ENCODE measurements at places on chromosomes 6 and 20.

DNA sequence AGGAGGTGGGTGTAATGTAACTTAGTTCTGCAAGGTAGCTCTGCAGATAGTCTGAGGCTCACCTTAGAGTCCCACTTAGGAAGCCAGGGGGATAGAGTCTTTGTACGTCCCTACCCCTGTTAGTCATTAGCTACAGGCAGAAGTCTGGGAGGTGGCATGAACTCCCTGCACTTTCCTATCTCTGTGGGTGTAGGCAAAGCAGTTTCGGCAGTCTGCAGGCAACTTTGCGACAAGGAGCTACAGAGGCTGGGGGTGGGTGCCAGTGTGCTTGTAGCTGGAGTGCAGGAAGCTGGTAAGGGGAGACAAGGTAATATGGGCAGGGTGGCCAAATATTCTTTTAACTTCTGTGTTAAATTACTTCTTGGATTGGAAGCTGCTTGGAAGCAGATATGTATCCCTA lies 45.7 kb downstream of the NKAIN2 start:
- DNase-seq, result no peak

DNA sequence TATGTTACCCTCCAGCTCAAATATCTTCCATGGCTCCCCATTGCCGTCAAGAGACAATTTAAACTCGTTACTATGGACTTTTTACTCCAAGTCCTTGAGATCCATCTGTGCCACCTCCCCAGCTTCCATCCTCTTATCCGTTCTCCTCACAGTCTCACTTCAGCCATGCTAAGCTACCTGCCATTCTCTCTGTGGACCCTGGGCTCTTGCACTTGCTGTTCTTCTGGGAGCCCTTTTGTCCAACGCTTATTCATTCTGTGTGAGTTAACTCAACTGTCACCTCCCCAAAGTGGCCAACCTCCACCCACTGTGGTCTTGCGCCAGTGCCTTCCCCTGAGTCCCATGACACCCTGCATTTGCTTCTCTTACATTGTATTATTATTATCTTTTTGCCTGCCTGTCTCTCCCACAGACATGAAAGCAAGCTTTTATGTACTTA lies 132.4 kb downstream of the BCAS1 start:
- no peak for DNase-seq

- DNase-seq, result no peak
Measured at GRCh38 chr20:20806121-20807095, 94.0 kb upstream of the RALGAPA2 start.

GRCh38 chr6:3630258-3630835 lies 121.2 kb downstream of the PXDC1 start:
- DNase-seq, result no peak

DNA sequence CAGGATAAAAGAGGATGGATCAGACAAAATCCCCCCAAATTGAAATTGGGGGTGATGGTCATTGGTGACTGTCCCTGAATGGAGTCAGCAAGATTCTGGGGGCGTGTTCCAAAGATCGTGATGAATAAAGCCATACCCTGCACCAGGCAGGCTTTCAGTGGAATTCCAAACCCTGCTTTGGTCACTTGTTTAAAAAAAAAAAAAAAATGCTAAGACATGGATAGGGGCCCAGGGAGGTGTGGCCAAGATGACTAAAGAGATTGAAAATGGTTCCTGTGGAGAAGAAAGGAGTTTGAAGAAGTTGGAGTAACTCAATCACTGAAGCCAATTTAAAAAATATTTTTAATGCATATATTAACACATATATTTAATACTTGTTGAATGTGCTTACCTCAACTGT lies 161.4 kb upstream of the KCNG1 start:
- DNase-seq, result no peak

DNA sequence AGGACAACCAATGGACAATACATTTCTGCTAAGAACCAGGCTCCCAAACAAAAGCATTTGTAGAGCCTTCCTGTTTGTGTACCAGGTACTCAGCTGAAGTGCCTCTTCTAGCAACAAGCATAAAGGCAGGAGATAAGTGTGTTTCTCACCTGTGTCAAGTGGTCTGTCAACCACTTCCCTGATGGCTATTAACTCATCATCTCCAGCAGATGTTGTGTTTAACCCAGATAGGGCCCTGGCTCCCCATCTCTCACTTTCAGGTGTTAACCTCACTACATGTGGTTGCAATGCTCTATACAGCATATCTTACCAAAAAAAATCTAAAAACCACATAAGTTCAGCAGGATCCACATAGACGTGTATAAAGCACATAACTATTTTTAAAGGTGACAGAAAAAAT lies 9.6 kb upstream of the IL17A start:
- DNase-seq, result no peak

DNA sequence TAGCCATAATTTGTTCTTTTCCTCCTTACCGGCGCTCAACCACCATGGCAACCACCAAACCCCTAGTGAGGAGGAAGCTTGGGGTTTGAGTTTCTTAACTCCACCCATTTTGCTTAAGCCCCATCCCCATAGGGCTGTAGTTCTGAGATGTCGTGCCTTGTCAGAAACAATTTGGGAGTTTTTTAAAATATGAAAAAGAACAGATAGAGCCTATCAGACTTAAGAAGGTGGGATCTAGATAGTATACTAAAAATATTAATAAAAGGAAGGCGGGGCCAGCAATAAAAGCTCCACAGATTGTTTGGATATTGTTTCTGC lies 5.6 kb downstream of the BRD2 start:
- DNase-seq, result no peak

- no peak for DNase-seq
Measured at GRCh38 chr6:151338651-151339200, 52.6 kb downstream of the ZBTB2 start.

GRCh38 chr20:6802227-6802626 lies 34.7 kb downstream of the BMP2 start:
- DNase-seq, result no peak

Measured in NCI-H2081 treated with DMSO at 0.1 percent for 48 hours (cell line).